LHCN-M2 (cell line): ENCODE measurements at places on chromosomes 12 and 14. TPM values are rescaled to one million over a fixed set of nuclear protein-coding genes. Genes with fewer than 3 reads are reported as not detected.

Gene PIWIL1
- not detected in 2 replicates for total RNA-seq

Gene ARHGAP9
- 0.23 TPM in 1 of 2 replicates, not detected in the other for total RNA-seq

Gene ACVRL1
- total RNA-seq = 1.5 and 2.6 TPM in 2 replicates

Gene NPAS3
- not detected in 2 replicates for total RNA-seq

Gene TSPAN9
- total RNA-seq = 19.9 and 28.7 TPM in 2 replicates

Gene ZDHHC22
- under 0.01 TPM in 1 of 2 replicates, not detected in the other for total RNA-seq

DNA sequence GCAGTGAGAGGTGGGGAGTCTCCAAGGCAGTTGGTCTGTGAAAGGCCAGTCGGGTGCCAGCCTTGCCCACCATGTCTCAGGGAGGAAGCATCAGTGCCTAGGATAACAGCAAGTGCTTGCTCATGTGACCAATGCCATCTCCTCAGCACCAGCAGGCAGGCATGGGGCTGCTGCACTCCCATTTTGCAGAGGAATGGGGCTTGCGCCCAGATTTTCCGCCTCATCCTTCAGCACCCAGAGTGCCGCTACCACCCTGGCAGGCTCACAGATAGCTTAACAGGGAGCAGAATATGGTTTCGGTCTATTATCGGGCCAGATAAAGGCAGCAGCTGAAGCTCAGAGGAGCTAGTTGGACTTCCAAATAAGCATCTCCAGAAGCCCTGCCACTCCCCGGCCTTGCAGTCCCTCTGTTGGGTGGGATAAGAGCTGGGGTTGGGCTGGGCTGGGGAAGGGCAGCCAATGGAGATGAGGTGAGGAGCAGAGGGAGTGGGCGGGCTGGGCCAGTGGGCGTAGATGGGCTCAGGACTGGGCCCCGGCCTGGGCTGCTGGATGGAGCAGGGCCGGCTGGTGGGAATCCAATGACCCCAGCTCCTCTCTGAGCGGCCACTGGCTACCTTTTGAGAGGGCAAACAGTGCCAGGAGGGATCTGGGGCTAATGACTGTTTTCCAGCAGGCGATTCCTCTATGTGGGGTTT is 8.4 kb upstream of the KRT80 start:
- DNase-seq = no peak

GRCh38 chr12:117580718-117581062 is 219.3 kb upstream of the NOS1 start:
- DNase-seq = no peak

- no peak for DNase-seq
Observed at GRCh38 chr14:44135972-44136371, 371.1 kb downstream of the FSCB start.

DNA sequence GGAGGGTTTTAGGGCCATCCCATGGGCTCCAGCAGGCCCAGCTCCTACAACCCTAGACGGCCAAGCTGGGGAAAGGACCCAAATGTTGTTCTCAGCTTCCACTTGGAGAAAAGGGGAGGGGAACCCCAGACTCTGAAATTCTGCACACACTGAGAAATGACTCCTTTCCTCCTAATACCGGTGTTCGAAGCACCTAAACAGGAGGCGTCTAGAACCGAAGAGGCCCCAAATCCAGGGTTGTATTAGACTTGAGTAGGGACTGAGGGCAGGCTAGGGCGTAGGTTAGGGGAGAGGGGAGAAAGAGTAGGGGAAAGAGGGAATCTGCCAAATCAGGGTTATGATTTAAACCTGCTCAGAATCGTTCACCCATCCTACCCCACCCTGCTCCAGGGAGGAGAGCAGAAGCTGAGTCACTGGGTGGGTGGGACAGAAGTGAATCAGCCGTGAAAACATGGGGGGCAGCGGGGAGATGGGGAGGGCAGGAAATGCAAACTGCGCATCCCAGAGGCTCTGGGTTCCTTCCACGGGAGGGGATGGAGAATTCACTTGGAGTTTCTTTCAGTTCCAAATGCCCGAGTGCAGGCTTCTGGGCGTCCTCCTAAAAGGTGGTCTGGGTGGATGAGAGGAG is 1.0 kb downstream of the IGFBP6 start:
- DNase-seq = peak; percentile 84

DNA sequence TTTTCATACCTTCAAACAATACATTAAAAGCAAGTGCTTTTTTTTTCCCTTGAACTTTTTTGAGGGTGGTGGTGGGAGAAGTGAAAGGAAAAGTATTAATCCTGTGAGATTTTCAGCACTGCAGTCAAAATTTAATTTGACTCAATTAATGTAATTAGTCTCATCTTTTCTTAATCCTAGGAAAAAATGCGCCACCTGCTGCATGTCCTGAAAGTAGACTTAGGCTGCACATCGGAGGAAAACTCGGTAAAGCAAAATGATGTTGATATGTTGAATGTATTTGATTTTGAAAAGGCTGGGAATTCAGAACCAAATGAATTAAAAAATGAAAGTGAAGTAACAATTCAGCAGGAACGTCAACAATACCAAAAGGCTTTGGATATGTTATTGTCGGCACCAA is 52.2 kb downstream of the SPATA7 start:
- DNase-seq = no peak

DNA sequence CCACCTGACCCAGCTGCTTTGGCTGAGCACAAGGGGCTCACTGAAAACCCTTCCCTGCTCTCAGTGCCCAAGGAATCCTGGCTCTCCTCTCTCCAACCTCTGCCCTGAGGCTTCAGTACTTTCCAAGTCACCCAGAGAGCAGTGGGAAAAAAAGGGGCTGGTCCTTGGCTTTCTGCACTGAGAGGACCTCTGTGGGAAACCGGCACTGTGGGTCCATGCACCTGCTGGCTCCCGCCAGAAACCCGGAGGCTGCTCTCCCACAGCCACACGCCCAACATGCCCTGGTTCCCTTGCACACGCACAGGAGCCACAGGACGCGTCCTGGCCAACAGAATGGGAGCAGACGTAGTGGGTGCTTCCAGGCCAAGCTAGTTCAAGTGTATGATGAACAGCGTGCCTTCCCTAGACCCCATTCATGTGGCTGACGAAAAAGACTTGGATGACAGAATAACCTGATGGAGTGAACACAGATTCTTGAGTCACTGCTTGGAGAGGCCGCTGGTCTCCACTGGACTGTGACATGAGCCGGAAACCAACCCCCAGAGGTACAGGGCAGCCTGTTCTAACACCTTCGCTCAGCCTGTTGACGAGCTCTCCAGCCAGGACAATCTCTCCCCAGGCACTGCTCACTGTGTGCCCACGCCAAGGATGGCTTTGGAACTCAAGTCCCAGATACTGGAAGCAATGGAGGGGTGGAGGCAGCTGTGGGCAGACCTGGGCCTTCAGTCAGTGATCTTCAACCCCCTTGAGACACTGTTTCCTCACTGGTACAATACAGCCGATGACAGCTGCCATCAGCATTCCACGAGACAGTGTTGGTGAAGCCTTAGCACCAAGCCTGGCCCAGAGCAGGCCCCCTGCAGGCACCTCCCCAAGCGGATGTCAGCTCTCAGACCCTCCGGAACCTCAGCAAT is 87.7 kb downstream of the ITPK1 start:
- DNase-seq = no peak

GRCh38 chr12:104809251-104809650 is 148.8 kb downstream of the SLC41A2 start:
- DNase-seq = no peak

- DNase-seq = no peak
Observed at GRCh38 chr12:104505095-104505818, 48.5 kb downstream of the CHST11 start.

- no peak for DNase-seq
Observed at GRCh38 chr12:2633825-2634200, 161.0 kb upstream of the FKBP4 start.

- DNase-seq = peak; percentile 62
Observed at GRCh38 chr12:122499991-122500684, 594 bp downstream of the ZCCHC8 start.

DNA sequence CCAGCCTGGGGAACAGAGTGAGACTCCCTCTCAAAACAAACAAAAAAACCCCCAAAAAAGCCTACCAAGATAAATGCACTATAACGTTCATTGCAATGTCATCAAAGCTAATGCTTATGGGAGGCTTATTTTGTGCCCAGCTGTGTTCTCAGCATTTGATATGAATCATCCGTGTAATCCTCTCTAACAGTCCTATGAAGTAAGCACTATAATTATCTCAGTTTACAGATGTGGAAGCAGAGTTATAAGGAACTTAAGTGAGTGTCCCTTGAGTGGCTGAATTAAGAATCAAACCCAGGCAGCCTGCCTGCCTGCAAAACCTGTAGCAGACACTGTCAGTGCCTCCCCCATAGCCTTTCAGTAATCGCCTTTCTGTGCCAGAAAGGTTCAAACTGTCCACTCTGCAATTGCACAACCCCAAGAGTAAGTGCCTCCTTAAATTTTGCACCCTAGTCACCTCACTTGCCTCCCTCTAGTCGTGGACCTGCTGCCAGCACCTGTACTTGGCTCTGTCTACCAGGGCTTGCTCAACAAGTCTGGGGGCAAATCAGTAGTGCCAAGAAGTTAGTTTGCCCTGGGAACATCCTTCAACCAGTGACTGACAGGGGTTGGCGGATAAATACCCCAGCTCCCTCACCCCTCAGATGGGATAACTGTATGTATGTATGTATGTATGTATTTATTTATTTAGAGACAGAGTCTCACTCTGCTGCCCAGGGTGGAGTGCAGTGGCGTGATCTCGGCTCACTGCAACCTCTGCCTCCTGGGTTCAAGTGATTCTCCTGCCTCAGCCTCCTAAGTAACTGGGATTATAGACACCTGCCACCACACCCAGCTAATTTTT is 23.8 kb upstream of the PPP1CC start:
- peak; percentile 26 for DNase-seq
